ENCODE measurements at places on chromosomes 13 and 19.

DNA sequence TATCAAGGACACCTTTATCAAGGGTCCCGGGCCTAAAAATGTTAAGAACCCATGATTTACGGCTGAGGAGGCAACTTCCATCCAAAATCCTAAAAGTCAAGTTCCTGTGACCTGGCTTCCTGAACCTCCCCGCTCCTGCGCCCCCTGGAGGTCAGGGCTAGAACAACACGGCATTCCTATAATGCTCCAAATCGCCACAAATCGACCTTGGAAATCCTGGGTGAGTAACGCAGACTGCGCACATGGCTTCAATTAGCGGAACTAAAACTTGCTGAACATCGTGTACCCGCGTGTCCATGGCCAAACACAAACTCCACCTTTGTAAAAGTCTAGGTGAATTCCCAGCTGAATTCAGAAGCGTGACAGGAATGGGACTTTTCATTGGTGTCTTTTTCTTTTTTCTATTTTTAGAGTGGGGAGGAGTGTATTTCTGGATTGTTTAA is 4.3 kb upstream of the C5AR1 start:
- no peak for DNase-seq

DNA sequence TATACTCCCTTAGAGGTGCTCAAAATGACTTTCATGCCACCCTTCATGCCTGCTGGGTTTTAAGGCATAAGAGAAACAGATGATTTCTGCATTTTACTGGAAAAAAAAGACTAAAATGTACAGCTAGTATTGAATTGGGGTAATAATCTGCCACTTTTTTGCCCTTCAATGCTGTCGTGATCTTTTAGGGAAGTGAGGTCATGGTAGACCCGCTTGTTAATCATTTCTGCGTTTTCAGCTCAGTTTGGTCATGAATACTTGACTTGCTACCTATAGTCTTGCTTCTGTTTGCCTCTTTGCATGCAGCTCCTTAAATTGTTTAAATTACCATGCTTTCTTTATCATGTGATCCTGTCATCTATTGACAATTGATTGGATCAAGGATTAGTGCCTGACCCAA is 90.4 kb downstream of the PCCA start:
- DNase-seq: no peak

GRCh38 chr13:99425485-99426341 is 75.6 kb upstream of the TM9SF2 start:
- no peak for DNase-seq

DNA sequence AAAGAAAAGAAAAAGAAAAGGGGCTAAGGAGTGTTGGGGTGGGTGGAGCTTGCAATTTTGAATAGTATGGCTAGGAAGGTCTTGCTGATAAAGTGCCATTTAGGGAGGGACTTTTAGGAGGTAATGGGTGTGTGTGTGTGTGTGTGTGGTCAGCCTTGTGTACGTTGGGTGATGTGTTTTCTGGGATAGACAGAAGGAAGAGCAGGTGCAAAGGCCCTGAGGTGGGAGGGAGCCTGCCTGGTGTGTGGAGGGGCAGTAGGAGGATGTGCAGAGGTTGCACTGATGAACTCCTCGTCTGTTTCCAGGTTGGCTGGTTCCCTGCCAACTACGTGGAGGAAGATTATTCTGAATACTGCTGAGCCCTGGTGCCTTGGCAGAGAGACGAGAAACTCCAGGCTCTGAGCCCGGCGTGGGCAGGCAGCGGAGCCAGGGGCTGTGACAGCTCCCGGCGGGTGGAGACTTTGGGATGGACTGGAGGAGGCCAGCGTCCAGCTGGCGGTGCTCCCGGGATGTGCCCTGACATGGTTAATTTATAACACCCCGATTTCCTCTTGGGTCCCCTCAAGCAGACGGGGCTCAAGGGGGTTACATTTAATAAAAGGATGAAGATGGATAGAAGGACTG is 30.5 kb upstream of the ADGRE1 start:
- no peak for DNase-seq

DNA sequence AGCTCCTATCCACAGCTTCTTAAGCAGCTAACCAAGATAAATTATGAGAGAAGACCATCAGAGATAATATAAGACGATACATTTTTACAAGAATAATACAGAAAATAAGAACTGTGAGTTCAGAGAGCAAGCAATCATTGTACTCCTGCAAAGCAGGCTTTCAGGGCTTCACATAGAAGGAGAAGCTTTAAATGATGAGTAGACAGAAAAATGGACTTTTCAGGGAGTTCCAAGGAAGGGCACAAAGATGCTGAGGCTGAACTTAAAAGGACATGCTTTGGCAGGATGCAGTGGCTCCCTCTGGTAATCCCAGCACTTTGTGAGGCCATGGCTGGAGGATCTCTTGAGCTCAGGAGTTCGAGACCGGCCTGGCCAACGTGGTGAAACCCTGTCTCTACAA is 159.5 kb downstream of the POU4F1 start:
- no peak for DNase-seq

DNA sequence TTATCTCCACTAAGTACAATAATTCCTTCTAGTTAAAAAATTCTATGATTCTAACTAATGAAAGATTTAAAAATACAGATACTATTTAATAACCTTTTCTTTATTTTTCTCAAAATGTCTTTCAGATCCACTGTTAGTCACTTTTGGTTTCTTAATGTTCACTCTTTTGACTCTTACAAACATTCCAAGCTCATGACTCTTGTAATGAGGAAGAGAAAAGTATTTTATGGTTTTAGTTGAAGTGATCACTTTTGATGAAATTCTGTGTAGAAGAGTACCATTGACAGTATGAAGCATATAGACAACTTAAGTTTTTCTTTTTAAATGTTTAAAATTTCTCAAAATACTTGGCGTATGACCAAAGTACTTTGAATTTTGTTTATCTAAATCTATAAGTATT is 27.8 kb downstream of the COG3 start:
- DNase-seq: no peak

GRCh38 chr19:45477186-45477585 is 9.4 kb downstream of the FOSB start:
- DNase-seq: no peak

GRCh38 chr13:71051573-71051972 is 815.4 kb downstream of the DACH1 start:
- no peak for DNase-seq

- peak; percentile 21 for DNase-seq
These were observed 36.1 kb upstream of the DCUN1D2 start for GRCh38 chr13:113526466-113527220.

DNA sequence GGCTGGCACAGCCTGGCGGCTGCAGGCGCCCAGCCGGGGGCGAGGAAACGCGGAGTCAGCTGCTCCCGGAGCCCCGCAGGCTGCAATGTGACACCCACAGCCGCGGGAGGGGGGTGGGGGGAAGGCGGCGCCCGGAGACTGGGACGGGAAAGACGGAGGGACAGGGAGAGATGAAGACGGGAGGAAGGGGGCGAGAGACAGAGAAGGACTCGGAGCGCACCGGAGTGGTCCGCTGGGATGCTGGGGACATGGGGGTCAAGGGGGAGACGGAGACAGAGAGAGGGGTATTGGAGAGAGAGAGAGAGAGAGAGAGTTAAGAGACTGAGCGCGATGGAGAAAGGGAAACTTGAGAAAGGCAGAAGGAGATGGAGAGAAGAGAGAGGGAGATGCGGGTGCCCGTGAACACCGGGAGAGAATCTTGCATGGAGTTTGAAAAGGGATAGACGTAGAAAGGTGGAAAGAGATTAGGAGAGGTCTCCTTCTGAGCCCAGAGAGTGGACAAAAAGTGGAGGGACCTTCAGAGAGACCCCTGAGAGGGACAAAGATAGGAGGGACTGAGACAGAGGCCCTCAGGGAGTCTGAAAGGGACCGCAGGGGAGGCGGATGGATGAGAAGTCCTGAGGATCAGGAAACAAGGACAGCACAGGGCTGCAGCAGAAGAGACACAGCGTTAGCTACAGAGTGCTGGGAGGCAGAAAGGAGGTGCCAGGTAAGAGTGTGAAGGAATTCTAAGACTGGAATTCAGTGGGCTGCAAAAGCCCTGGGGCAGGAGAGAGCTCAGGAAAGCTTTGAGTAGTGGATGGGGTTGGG is 1.0 kb downstream of the SCN1B start:
- no peak for DNase-seq

GRCh38 chr13:75324413-75324940 is 157.5 kb downstream of the TBC1D4 start:
- no peak for DNase-seq

DNA sequence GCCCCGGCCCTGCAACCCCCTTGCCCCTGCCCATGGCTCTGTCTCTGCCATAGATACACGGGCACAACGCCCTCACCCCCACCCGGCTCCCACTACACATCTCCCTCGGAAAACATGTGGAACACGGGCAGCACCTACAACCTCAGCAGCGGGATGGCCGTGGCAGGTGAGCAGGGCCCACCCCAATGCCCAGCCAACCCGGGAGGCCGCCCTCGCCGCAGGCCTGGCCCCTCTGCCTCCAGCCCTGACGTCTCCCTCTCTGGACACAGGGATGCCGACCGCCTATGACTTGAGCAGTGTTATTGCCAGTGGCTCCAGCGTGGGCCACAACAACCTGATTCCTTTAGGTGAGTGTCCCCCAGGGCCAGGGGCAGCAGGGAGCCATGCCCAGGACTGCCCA is 7.7 kb downstream of the YIPF2 start:
- no peak for DNase-seq

DNA sequence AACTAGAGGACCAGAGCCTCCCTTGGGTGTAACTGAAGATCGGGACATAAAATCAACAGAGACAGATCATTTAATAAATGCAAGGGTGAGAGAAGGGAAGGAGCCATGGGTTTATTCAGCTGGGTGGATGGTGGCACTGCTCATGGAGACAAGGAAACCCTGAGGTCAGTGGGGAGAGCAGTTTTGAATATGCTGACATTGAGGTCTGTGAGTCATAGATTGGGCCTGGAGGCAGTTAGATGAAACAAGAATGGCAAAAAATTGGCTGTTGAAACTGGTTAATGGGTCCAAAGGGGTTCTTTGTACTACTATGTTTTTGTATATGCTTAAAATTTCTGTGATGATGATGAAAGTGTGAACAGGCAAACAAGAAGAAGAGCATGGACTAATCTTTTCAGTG is 5.1 kb upstream of the GTF3A start:
- DNase-seq: no peak

- DNase-seq: no peak
These were observed 85.6 kb downstream of the GNG7 start for GRCh38 chr19:2616741-2617392.

GRCh38 chr13:50712456-50712855 is 131.0 kb downstream of the DLEU7 start:
- DNase-seq: no peak

GRCh38 chr19:531753-532560 is at the start of gene CDC34:
Gene CDC34, plus strand, starts transcription at chr19:531760. Its CDS starts 172 bp downstream, at chr19:531932.
- no peak for DNase-seq

- DNase-seq: no peak
These were observed at the start of gene CPAMD8 for GRCh38 chr19:17026706-17027534. Gene CPAMD8, minus strand, starts transcription at chr19:17026810. Its CDS starts 168 bp downstream, at chr19:17026642.

DNA sequence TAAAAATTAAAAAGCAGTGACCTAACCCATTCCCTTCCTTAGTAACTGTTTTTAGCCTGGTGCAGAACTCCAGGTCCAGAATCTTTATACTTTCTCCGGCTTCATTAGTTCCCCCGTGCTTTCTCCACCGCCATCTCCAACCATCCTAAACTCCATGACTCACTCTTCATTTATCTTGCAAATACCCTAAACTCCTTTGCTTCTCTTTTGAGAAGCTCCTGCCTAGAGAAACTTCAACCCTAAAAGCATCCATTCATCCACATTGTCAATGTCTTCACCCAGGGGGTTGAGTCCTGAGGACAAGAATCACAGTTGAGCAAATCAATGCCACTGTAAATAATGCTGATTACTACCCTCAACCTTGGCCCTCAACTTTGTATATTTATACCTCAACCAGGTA is 17.1 kb upstream of the GARRE1 start:
- DNase-seq: no peak

DNA sequence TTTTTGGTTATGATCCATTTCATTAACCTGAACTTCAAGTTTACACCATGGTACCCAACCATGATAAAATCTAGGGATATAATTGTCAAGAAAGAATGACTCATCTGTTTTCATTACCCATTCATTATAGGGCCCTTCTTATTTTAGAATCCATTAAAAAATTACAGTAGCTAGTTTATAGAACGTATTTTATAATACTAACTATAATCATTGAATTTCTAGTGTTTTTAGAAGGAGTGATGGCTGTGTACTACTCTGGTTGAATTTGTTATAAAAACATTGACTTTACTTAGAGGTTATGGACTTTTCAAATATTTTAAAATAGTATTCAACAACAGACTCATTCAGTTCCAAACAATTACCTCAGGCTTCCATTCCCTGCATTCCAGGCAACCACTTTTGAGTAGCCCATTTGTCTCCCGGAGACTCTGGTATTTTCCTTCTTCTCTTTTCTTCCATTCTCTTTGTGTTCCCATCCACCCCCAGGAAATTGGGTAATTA is 71.9 kb upstream of the KLF12 start:
- DNase-seq: no peak

- DNase-seq: no peak
These were observed 57.7 kb downstream of the ATP8A2 start for GRCh38 chr13:25429466-25429865.

- peak; percentile 86 for DNase-seq
These were observed 224.2 kb upstream of the STARD13 start for GRCh38 chr13:33509642-33510229.

DNA sequence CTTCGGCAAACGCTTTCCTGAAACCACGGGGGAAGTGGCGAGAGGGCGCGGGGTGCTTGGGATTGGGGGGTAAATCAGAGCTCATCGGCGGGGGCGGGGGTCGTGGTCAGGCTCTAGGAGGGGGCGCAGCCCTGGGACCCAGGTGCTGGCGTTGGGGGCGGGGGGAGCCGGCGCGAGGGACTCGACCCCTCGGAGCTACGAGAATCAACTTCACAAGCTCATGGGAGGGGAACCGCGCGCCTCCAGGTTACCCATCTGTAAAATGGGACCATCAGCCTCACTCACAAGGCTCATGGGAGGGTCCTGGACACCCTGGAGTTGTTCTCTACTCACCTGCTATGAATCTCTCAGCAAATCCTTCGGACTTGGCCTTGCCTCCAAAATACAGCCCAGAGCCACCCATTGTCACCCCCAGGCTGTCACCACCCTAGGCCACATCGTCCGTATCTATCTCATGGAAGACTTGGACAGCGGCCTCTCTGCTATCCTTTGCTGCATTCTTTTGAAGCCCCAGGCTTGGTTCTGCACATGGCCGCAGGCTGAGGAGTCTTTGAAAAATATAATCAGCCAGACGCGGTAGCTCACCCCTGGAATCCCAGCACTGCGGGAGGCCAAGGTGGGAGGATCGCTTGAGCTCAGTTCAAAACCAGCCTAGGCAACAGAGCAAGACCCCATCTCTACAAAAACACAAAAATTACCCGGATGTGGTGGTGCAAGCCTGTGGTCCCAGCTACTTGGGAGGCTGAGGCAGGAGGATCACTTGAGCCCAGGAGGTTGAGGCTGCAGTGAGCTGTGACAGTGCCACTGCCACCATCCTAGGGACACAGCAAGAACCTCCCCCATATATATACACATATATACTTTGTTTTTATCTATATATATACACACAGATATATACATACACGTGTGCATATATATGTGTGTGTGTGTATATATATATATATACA is 939 bp upstream of the RANBP3 start:
- no peak for DNase-seq

GRCh38 chr13:27321468-27322431 is 51.1 kb downstream of the RASL11A start:
- DNase-seq: no peak
